ENCODE measurements at places on chromosomes 13 and 19. TPM values are rescaled to one million over a fixed set of nuclear protein-coding genes. Genes with fewer than 3 reads are reported as not detected.
A peak's percentile ranks its signal among the peaks of the same experiment; 100 is the strongest.

Gene C19orf33
- 2.1 TPM for total RNA-seq

DNA sequence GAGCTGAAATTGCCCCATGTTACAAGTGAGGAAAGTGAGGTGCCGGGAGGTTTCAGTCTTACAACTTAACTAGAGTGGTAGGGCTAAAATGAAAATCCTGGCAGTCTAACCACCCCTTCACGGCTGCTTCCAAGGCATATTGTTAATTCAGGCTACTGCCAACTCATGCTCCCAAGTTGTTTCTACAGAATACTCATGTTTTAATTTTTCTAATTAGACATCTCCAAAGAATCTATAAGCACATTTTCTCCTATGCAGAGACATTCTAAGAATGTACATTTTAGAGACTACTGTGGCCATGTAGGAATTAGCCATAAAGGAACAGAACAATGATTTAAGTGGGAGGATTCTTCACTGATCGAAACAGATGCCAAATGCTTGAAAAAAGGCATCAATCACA is 7.0 kb upstream of the TSC22D1 start:
- DNase-seq = no peak

Gene CYP4F11
- total RNA-seq = 0.06 TPM

GRCh38 chr13:88979465-88980175 is 1308.4 kb downstream of the SLITRK5 start:
- DNase-seq = no peak

Gene ZNF614
- total RNA-seq = 9.7 TPM

GRCh38 chr13:93942016-93942415 is 537.5 kb downstream of the DCT start:
- DNase-seq = no peak

- peak; percentile 96 for DNase-seq
Observed at GRCh38 chr13:40060296-40061007, 405.0 kb downstream of the COG6 start.

DNA sequence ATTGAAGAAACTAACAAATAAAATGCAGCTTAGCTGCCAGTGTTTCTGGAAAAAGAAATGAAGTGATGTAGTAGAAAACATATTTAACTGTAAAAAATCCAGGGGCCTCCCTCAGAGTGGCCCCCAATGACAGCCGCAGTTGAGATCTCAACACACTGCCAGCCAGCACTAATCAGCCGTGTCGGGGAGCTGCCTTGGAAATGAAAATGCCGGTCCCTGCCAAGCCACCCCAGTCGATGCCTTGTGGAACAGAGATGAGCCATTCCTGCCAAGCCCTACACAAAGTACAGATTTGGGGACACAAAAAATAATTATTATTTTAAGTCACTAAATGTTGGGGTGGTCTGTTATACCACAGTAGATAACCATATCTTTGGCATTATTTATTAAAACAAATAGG is 1342.4 kb downstream of the EFNB2 start:
- DNase-seq = no peak

DNA sequence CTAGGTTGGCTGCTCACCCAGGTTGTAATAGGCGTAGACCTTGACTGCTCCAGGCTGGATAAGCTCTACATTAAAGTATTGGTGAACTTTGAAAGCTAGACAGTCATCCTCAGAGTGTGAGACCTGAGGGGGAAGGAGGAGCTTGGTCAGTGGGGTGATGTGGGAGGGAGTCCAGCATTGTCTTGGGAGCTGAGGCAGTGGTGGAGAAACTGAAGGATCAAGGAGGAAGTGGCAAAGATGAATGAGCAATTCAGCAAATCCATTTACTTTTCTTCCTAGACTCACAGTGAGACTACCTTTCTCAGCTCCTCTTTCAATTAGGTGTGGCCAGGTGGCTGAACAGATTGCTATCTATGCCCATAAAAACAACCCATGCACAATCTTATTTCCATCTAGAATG is 10.2 kb upstream of the TNFSF14 start:
- DNase-seq = no peak

DNA sequence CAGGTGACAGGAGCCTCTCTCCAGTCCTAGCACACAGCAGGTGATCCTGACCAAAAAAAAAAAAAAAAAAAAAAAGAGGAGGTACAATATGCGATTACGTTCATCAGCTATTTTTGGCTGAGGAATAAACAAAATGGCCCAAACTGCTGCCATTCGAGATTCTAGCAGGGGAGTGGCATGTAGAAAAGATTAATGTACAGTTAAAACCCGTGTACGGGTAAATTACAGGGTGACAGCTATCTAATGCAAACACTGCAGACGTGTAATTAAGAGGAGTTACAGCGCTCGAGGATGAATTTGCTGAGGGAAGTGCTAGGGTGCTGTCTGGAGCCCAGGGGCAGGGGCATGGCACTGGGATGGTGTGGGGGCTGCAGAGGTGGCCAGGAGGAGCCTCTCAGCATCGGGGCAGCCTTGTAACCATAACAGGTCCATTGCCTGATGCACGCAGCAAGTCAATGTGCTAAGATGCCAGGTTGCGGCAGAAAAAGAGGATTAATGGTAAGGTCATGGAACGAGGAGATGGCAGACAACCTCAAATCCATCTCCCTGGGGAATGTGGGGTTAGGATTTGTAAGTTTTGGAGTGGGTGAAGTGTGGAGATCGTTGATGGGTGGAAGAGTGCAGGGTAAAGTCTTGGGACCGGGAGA is 17.4 kb downstream of the CHST8 start:
- DNase-seq = no peak

DNA sequence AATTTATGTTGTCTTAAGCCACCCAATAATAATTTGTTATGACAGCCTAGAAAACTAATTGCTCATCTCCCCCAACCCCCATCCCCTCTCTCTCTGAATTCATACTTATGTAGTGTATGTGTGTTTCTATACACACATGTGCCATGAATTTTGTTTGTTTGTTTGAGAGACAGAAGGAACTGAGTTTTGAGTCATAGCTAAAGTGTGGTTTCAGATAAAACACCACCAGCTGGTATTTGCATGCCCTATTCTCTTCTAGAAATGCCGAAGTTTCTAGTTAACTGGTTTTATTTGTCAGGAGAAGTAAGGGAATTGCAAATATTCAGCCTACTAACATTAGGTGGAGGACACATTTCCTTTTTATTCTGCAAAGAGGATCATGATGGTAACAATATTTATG is 17.4 kb upstream of the LILRA2 start:
- no peak for DNase-seq

Gene LILRA6
- not detected for total RNA-seq

Gene PIN1
- 189 TPM for total RNA-seq

DNA sequence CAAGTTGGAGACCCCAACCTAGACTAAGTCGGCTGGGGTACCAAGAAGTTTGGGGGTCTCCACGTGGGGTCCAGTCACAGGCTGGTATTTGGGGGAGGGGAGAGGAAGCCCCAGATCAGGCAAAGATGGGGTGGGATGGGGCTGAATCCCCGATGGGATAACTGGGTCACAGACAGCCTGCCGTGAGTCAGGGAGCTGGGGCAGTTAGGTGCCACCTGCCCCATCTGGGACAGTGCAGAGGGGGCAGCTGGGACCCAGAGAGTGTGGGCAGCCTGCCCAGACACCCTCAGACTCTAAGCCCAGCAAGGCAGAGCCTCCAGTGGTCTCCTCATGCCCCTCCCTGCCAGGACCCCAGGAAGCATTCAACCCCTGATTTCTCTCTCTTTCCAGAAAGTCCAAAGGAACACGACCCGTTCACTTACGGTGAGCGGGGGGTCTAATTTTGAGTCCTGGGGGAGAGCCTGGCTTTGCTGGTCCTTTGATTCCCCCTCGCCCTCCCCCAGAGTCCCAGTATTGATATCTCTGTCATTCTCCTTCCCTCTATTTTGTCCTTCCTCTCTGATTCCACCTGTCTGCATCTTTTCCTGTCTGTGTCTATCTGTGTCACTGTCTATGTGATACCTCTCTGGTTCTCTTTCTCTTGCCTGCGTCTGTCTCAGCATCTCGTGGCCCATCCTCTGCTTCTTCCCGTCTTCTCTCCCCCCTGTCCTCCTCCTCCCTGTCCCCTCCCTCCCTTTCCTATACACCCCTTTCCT is 1.8 kb downstream of the FXYD1 start:
- DNase-seq = no peak

Gene GNA15
- 0.40 TPM for total RNA-seq

GRCh38 chr13:79128158-79128557 is 277.9 kb downstream of the RBM26 start:
- peak; percentile 51 for DNase-seq

GRCh38 chr19:39416152-39417120 is 4.0 kb downstream of the PLEKHG2 start:
- no peak for DNase-seq

GRCh38 chr19:400976-401865 is 7.7 kb downstream of the C2CD4C start:
- DNase-seq = no peak

Gene CEACAM7
- not detected for total RNA-seq

- no peak for DNase-seq
Observed at GRCh38 chr13:45711951-45712350, 9.8 kb downstream of the CBY2 start.

Gene LRFN3
- 6.5 TPM for total RNA-seq

Gene PROZ
- not detected for total RNA-seq

DNA sequence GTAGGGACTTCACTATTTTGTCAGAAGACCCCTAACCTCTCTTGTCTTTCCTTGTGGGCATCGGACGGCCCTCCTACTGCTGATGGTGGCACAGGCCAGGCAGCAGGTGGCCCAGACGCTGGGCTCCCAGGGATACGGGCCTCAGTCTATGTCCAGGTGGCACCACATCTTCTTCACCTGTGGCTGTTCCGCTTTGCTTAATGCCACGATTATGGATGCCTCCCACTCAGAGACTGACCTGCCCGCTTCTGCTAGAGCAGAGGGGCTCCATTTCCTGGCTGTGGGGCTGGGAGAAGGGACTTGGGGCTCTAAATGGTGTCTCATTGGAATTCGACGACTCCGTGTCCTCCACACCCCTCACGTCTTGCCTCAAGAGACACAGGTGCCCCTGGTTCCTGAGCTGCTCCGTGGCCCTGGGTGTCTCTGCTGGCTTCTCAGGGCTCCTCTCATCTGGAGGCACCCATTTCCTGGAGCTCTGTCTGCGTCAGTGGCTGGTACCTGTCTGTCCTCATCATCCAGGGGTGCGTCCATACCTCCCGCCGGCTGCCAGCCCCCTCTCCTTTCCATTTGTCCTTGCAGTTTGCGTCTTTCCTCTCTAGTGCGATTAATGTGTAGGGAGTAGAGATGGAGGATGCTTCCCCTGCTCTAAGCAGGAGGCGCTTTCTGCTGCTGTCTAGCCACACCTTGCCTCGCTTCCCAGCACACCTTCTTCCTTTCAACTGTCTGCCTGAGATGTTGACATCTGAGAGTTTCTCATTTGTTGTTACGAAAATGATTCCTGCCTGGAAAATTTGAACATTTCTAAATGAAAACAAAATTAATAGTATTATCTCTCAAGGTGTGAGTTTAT is 63.4 kb downstream of the TEX29 start:
- no peak for DNase-seq

Gene ZNF98
- total RNA-seq = not detected

Gene PCDH20
- not detected for total RNA-seq

Gene C19orf85
- total RNA-seq = not detected
